ENCODE measurements at places on chromosomes 7 and 10.

DNA sequence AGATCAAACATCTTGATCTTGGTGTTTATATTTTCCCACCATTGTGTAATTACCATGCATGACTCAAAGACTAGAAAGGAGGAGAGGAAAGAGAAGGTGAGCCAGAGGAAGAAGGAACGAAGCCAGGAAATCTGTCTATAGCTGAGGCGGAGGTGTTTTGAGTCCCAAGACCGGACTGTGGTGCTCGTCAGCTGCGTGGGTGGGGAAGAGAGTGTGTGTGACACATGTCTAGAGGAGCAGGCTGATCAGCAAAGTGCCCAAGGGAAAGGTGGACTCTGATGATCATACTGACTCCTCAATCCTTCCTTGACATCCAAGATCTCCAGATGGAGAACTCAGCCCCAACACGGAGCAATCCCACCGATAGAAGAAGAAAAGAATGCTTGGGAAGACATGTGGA lies 189.5 kb upstream of the MINDY3 start:
- DNase-seq: no peak

DNA sequence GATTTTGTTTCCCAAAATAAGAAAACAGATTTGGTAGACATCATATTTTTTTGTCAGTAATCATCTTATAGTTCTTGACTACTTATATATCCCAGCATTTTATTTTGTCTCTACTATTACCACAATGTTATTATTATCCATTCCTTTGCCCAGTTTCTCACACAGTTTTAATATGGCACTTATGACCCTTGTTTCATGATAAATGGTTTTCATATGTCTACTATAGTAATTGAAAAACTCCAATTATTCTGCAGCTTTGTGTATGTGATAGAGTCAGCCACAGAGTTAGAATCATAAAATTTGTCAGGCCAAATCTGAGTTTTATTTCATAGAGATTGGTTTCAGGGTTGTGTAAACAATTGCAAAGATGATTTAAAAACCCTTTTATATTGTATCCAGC lies 203.9 kb downstream of the MALRD1 start:
- no peak for DNase-seq

- DNase-seq: no peak
These were observed at the start of gene GNG11 for GRCh38 chr7:93921607-93922566. Gene GNG11, plus strand, starts transcription at chr7:93921735. Its CDS starts 403 bp downstream, at chr7:93922138.

DNA sequence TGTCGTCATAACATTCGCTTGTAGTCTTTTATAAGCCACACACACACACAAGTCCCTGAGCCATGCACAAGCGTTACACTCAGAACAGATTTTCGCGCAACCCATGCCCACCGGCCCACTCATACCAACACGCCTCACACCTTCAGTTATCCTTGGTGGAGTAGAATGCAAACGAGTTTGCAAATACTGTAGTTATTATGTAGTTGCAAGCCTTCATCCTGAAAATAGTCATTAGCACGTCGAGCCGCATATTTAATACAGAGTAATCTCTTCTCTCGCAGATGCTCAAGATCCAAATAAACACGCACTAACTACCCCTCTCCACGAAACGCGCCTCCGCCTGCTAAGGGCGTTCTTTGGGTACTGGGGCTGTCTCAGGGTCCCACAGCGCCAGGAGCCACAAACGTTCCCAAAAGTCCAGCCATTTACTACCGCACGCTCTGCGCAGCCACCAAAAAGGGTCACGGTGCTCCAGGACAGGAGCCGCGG lies 1.8 kb downstream of the NKX2-3 start:
- no peak for DNase-seq

DNA sequence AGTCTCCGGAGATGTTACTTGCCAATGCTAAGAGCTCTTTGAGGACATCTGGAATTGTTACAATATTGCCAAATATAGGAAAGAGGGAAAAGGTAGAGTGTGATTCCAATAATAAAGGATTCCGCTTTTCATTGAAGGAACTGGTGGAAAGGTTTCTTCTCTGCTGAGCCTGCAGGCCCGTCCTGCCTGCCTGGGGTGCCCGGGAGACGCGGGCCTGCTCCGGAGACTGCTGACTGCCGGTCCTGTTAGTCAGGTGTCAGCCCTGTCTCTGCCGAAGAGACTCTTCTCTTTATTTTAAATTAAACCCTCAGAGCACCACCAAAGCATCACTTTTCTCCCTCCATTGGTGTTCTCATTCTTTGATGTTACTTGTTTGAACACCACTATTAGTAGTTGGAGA lies 2.2 kb downstream of the EGFR start:
- DNase-seq: no peak

GRCh38 chr10:72588266-72588665 lies 37.6 kb downstream of the MICU1 start:
- no peak for DNase-seq

- DNase-seq: no peak
These were observed 43.4 kb downstream of the SORBS1 start for GRCh38 chr10:95517536-95518454.

DNA sequence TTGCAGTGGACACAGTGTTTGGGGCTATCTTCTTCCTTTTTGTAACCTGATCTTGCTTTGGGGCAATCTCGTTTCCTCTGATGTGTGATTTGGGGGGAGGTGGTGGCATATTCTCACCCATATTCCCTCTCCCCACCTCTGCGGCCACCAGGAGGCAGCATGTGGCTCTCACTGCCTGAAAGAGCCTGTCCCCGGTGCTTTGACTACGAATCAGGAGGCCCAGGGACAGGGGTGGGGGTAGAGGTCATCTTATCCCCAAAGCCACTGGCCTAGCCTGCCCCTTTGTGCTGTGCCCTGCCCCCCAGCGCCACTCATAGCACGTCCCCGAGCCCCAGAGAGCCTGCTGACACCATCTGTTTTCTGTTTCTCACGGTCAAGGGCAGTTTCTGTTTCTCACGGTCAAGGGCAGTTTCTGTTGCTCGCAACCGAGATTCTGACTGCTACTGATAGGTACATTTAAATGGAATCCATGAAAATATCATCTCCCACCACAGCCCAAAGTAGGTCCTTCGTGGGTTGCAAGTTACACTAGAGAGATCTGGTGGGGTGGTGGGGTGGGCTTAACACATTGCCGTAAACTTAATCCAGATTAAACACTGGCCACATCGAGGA lies 28.2 kb downstream of the PHYH start:
- DNase-seq: peak; percentile 10

GRCh38 chr7:90484706-90485105 lies 15.3 kb downstream of the PTTG1IP2 start:
- no peak for DNase-seq

DNA sequence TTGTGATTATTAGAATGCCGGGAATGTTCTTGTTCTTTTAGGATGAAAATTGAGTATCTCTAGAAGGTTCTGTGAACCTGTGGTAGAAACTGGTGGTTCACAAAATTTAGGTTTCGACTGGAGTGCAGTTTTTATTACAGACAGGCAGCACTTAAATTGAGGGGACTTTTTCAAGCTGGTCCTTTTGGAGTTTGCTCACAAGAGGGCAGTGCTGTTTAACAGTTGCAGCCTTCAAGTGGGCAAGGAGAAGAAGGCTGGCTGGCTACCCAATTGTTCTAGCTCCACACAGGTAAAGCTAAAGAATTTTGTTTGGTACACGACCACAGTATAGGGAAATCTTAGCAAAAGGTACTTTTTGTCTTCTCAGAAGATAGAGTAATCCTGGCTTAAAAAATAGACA lies 233.6 kb downstream of the SNX13 start:
- no peak for DNase-seq

DNA sequence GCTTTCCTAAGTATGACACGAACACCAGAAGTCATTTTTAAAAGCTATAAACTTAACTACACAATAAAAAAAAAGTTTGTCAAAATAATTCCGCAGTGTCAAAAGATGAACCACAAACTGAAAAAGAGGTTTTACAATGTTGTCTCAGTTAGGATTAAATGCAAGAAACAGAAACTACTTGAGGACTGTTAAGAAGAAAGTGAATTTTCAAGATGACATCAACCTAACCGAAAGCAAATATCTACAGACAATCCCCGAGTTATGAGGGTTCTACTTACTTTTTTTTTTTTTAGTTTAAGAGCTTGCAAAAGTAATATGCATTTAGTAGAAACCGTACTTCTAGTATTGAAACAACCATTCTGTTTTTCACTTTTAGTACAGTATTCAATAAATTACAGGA lies 62.3 kb downstream of the TFPI2 start:
- no peak for DNase-seq

DNA sequence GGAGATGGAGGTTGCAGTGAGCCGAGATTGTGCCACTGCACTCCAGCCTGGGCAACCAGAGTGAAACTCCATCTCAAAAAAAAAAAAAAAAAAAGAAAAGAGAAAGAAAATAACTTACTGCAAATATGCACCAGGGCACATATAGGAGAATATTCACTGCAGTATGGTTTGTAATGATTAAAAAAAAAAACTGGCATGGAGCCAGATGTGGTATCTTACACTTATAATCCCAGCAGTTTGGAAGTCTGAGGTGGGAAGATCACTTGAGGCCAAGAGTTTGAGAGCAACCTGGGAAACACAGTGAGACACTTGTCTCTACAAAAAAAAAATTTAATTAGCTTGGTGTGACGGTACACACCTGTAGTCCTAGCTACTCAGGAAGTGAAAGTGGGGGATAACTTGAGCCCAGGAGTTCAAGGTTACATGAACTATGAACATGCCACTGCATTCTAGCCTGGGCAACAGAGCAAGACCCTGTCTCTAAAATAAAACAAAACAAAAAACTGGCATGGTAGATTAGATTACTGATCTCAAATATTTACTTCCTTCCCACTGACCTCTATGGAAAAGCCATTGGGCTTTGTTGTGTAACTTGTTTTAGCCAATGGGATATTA lies 85.6 kb downstream of the MICU1 start:
- no peak for DNase-seq

GRCh38 chr7:105257338-105257737 lies 131.4 kb downstream of the SRPK2 start:
- DNase-seq: no peak

DNA sequence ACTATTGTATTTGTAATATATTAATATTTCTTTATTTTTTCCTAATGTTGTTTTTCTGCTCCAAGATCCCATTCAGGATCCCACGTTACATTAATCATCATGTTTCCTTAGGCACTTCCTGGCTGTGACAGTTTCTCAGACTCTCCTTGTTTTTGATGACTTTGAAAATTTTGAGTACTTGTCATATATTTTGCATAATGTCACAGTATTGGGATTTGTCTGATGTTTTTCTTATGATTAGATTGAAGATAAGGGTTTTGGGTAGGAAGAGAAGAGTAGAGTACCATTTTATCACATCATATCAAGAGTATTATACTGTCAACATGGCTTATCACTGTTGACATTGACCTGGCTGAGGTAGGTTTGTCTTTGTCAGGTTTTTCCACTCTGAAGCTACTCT lies 146.3 kb upstream of the TPK1 start:
- DNase-seq: no peak

DNA sequence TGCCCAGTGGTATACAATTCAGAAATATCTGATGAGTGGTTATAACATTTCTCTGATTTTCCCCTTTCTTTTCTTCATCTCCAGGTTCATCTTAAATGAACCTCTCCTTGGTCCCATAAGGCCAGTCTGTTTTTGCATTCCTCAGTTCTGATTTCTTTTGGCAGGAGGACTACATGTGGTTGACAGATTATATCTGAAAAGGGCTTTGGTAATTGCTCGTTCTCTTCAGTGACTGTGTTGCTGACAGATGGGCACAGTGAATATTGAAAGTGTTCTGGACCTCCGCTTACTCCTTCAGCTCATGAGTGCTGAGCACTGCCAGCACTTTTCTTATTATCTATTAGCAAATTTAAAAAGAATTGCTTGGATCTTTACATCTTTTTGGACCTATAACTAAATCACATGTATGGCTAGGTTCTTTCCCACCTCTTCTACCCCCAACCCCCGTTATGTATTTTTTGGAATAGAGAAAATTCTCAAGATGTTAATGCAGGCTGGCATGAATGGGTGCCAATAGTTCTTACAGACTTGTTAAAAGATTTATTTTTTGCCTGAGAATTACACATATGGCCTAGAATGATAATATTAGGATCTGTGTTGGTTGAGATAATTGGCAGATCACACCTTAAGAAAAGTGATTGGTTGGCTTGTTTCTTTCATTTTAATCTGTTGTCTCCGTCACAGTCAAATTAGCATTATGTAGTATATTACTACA lies 323.0 kb downstream of the EXOC4 start:
- DNase-seq: no peak

DNA sequence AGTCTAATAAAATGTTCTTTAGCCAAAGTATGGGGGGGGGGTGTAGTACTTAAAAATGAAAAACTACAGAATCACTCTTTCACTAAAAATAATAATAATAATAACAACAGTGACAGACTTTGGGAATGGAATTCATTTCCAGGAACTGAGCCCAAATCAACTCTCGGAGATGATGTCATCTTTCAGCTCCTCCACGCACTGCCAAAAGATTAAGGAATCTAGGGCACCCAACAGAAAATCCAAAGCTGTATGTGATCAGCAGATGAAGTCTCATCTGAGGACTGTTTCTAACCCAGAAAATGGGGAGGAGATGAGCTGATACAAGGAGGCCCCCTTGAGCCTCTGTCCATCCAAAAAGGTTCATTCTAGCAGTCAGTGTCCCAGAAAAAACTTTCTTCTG lies 54.5 kb downstream of the GRB10 start:
- DNase-seq: no peak

DNA sequence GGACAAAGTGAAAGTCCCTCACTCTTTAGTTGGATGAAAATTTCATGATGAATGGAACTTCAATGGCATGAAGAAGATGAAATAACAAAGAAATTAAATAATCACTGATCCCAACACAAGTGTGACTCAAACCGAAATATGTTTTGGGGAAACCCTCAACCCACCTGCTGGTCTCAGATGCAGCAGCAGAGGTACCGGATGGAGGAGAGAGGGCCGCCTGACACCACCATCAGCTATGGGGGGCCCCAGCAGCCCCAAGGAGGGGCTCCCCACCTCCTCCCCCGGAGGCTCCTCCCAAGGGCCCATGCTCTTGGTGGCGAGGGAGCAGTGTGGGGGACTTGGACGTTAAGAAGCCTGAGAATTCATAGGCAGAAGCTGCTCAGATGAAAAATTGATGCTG lies 137.2 kb upstream of the ADARB2 start:
- no peak for DNase-seq

DNA sequence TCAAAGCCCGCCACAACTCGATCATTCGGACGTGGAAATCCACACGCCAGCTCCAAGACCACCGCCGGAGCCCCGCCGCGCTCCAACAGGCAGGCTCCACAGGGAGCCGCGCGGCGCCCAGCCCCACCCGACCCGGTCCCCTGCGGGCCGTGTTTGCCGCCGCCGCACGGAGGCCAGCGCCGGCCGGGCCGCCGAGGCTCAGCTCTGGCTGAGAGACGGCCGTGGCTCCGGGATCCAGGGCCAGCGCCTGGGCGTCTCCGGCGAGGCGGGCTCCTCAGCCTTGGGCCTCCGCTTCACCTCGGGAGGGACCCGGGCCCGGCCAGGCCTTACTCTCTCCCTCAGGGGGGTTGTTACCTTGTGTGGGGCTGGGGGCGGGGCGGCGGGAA lies 333 bp downstream of the SMNDC1 start:
- peak; percentile 17 for DNase-seq

GRCh38 chr7:44391171-44391570 lies 65.8 kb upstream of the CAMK2B start:
- no peak for DNase-seq

GRCh38 chr10:24292304-24293293 lies 83.7 kb downstream of the KIAA1217 start:
- no peak for DNase-seq
